Ecto neural progenitor cell (in vitro differentiated cells): ENCODE measurements at places on chromosomes 6 and 20.

- DNase-seq, result no peak
These were observed 154.2 kb upstream of the MAFB start for GRCh38 chr20:40843251-40843650.

- DNase-seq, result no peak
These were observed 14.7 kb downstream of the DSE start for GRCh38 chr6:116385459-116385802.

GRCh38 chr20:43188861-43189553 is 699 bp downstream of the PTPRT start:
- DNase-seq, result peak; percentile 54

DNA sequence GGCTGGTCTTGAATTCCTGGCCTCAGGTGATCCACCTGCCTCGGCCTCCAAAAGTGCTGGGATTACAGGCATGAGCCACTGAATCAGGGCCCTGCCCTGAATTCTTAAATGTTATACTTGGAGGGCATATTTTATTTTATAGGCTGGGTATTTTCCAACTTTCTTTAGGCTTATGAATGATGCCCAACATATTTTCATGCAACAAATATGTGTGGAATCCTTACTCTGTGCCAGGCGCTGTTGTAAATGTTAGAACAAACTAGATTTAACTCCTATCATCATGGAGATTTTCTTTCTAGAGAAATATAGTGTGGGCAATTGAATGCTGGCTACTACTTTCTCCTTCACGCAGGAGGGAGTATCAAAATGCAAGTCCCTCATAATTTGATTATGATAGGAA is 71.2 kb downstream of the SAMD5 start:
- DNase-seq, result no peak

- no peak for DNase-seq
These were observed 41.2 kb downstream of the HIVEP2 start for GRCh38 chr6:142903812-142904211.

GRCh38 chr6:128710315-128710714 is 172.6 kb upstream of the LAMA2 start:
- no peak for DNase-seq

- DNase-seq, result no peak
These were observed 132.9 kb downstream of the PXDC1 start for GRCh38 chr6:3618642-3619041.

DNA sequence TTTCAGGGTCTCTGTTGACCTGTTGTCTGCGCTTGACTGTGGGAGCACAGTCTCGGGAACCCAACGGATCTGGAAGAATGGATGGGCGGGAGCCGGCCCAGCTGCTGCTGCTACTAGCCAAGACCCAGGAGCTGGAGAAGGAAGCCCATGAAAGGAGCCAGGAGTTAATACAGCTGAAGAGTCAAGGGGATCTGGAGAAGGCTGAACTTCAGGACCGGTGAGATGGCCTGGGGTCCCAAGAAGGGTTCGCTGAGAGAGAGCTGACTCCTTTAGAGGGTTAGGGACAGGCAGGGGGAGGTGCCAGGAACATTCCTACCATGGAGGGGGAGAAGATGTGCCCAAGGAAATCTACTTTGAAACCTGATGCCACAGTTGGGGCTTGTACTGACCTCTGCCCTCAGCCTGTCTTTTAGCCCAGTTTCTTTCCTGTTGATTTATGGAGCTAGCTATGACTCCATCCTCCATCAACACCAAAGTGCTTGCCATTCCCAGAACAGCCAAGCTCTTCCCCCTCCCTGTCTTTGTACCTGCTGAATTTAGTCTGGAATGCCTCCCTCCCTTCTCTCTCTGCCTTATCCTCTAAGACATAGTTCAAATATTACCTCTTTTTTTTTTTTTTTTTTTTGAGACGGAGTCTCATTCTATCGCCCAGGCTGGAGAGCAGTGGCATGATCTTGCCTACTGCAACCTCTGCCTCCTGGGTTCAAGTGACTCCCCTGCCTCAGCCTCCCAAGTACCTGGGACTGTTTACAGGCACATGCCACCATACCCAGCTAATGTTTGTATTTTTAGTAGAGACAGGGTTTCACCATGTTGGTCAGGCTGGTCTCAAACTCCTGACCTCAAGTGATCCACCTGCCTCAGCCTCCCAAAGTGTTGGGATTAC is 12.2 kb downstream of the CEP250 start:
- DNase-seq, result peak; percentile 56

- no peak for DNase-seq
These were observed 202.6 kb upstream of the STXBP5 start for GRCh38 chr6:147001621-147002020.

- no peak for DNase-seq
These were observed 132.5 kb upstream of the TRAF3IP2 start for GRCh38 chr6:111738156-111738555.

DNA sequence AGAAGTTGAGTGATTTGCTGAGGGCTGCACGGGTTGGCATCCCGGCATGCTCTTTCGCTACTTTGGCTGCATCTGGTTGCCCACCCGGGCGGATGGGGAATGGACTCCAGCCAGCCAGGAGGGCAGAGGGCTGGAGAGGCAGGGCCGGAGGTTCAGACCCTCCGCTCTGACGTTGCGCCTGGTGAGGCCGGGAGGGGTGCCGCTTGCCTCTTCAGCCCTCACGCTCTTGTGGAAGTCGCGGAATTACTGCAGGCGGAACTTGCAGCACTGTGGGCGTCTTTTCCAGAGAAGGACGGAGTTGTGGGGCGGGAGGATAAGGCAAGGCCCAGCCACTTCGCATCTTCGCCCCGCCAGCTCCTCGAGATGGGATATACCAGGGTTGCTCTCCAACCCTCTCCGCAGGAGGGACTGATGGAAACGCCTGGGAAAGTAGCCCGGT is 656 bp downstream of the RTEL1 start:
- no peak for DNase-seq

- peak; percentile 71 for DNase-seq
These were observed 166.8 kb upstream of the GRIK2 start for GRCh38 chr6:101226677-101227135.

DNA sequence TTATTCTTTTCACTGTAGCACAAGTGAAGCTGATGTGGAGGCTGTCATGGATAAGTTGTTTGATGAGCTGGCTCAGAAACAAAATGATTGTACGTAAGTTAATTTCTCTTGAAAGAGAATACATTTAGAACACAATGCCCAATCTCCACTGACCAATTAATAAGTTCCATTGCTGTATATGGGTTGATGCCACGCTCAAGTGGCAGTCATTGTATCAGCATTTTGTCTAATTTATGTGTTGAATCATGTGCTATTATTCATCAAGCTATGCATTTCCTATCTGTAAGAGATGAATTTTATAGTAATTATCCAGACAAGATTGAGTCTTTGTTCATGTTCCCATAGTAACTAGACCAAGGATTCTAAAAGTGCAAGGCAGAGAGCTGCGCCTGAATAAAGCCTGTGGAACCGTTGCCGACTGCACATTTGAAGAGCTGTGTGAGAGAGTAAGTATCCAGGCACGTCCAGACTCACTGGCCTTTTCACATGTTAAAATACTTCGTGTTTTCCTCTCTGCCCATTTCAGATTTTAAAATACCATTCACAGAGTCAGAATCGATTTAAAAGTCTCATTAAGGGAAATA is 83.8 kb upstream of the FOXO3 start:
- DNase-seq, result no peak

- DNase-seq, result no peak
These were observed 3.5 kb downstream of the AKIRIN2 start for GRCh38 chr6:87698547-87699006.

DNA sequence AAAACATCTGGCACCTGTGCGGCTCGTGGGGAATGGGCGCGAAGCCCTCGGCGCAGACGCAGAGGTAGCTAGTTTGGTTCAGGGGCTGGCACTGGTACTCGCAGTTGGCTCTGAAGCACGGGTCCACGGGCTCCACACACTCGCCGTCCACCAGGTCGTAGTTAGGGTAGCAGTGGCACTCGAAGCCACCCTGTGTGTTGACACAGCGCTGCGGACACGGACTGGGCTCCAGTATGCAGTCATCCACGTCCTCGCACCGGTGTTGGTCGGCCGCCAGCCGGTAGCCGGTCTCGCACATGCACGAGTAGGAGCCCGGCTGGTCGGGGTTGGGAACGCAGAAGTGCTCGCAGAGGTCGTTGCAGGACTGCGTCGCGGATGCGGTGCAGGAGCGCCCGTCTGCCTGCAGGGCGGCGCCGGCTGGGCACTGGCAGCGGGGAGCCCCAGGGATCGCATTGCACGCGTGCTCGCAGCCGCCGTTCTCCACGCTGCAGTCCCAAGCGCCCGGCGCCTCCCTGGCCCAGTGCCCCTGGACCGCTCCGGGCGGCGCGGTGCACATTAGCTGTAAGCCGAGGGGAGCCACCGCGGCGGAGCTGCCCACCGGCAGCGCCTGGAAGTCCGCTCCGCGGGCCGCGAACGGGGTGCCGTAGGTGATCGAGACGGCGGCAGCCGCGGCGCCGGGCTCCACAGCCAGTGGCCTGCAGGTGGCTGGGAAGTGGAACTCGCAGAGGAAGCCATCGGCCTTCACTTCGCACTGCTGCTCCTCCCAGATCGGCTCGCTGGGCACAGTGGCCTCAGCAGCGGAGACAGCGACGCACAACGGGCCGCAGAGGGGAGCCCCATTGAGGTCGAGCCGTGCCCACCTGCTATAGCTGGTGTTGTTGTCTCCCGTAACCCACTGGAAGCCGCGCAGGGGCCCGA is 930 bp downstream of the THBD start:
- no peak for DNase-seq

DNA sequence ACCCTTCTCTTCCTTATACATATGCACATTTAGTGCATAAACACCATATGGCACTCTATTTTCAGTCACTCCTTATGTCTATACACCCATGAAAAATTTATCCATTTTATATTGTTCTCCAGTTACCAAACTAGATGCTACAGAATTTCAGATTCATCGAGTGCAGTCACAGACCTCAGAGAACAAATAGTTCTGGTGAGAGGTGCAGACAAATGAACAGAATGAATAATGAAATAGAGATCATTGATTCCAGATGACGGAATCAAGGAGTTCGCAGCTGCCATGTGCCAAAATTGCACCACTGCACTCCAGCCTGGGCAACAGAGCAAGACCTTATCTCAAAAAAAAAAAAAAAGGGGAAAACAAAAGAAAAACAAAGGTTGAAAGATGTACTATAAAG is 214.8 kb upstream of the CEP162 start:
- DNase-seq, result no peak

GRCh38 chr20:7716286-7716972 is 223.8 kb downstream of the HAO1 start:
- DNase-seq, result no peak
